Activated T-helper 1 cell treated with anti-CD3 and anti-CD28 coated beads, Interleukin-2, amount 50 U/mL, for 16 hours (primary cell): ENCODE measurements at places on chromosomes 13 and 19.

DNA sequence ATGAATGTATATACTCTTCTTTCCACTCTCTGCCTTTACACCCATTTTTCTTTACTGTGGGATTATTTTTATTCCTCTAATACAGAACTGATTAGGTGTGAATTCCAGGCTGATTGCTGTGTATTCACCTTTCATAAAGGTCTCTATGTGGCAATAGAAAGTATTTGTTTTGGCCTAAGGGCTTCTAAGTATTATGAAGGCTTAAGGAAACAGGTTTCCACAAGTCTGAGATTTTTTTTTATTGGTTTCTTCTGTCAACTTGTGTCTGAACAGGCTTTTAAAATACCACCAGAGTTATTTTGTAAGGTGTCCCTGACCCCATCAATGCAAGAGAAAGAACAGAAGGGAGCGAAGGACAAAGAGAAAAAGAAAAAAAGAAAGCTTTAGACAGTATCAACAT, 1102.0 kb upstream of the SPRY2 start:
- DNase-seq: no peak

GRCh38 chr13:105971312-105971711, 564.1 kb downstream of the EFNB2 start:
- no peak for DNase-seq

DNA sequence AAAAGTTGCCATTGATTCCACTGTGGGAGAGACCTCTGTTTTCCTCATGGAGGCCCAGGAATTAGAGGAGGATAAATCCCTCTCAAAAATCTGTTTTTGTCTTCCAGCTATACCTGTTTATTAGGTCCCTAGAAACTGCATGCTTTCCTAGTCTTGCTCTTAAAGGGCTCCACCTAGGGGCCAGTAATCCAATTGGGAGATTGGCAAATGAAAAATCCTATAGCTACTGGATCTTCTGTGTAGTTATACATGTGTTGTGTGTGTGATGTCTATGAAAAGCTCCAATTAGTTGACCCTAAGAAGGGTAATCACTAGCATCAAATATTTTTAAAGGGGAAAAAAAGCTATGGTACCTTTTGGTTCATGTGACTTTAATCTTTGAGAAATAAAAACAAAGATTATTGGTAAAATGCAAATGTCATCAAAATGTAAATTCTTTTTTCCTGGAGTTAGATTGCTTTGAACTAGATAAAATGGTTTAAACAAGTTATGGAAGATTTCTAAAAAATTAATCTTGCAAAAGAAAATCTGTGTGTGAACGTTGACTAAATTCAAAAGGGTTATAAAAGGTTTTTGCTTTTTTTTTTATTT, 63.4 kb upstream of the C1QTNF9B start:
- no peak for DNase-seq

- no peak for DNase-seq
These were observed 55.2 kb downstream of the SOX21 start for GRCh38 chr13:94657167-94657566.

DNA sequence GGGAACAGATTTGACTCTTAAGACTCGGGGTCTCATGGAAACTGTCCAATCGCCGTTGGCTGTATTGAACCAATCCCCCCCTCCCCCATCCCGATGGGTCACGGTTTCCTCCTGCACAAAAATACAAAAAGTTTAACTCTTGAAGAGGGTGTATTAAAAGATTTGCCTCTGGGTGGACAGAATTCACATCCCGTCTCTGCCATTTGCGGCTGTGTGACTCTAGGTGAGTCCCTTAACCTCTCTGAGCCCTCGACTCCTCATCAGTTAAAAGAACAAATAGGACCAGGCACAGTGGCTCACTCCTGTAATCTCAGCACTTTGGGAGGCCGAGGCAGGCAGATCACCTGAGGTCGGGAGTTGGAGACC, 31.3 kb upstream of the FEM1A start:
- no peak for DNase-seq

DNA sequence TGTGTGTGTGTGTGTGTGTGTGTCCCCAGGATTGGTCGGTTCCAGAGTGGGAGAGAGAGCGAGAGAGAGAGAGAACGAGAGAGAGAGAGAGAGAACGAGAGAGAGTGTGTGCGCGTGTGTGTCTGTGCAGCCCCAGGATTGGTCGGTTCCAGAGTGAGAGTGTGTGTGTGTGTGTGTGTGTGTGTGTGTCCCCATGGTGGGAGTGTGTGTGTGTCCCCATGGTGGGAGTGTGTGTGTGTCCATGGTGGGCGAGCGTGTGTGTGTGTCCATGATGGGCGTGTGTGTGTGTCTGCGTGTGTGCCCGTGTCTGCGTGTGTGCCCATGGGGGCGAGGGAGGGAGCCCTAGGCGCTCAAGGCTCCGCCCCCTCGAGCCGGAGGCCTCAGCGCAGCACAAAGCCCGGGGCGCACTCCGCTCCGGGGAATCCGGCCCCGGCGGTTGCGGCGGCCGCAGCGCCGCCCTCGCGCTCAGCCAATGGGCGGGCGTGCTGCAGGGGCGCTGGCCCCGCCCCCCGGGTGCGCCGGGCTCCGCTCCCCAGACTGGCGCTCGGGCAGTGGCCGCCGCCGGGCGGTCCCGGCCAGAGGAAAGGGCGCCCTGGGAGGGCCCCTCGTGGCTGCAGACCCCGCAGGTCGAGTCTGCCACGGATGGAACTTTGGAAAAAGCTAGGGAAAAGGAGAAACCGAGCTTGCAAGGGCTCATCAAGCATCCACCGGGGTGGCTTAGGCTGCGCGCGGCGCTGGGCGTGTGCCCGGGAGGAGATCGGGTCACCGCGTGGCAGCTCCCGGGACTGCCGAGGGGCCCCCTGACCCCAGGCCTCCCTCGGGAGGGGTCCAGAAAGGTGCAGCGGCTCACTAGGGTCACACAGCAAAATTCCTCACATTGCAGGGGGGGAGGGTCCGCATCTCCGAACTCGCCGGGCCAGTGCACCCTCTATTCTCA, 96.2 kb downstream of the INSR start:
- peak; percentile 86 for DNase-seq

DNA sequence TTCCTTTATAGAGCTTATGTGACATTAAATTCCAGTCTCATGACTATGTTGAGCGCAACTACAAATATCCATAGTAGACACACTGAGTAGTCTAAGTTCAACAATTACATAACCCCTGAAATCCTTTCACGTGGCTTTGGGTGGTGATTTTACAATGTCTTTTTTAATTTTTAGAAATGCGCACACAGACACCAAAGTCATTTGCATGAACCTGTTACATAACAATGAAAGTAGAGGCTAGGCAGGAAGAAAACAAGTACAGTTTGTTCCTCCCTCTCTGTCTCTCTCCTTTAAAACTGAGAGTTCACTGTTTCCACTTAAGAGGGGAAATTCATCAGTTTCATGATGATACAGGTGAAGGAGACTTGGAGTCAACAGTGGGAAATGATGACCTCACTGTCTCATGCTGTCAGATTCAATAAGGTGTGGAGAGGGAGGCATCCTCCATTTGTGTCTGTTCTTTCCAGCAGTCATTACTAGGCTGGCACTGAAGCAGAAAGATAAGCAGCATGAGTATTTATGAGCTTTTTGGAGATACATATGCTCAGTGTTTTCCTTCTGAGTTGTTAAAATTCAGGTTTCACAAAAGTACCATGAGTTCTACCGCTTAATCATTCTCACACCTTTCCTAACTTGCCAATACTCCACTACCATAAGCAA, 201.8 kb downstream of the LHFPL6 start:
- no peak for DNase-seq

DNA sequence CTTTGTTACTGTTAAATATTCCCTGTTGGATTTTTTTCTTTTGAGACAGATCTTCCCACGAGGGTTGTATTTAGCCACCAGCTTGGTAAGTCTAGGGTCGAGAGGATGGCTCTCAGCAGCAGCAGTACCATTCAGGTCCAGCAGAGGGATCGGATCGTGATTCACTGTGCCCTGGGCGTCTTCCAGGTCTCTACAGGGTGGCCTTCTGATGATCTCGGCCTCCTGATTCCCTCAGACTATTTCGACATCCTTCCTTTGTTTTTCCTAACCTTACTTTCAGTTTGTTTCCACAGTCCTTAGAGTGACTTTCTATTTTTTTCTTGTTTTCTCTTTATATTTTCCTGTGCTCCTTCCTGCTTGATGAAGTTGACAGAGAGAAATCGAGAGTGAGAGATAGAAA, 1436.9 kb downstream of the UQCRFS1 start:
- DNase-seq: no peak

GRCh38 chr19:18377026-18377425, 8.9 kb upstream of the GDF15 start:
- no peak for DNase-seq

- DNase-seq: no peak
These were observed 495 bp downstream of the LSR start for GRCh38 chr19:35249146-35249847.

- no peak for DNase-seq
These were observed 5.7 kb upstream of the ZNF461 start for GRCh38 chr19:36672368-36672767.

- DNase-seq: no peak
These were observed 7.9 kb upstream of the DPY19L3 start for GRCh38 chr19:32397671-32398101.

- DNase-seq: no peak
These were observed 42.3 kb upstream of the MEDAG start for GRCh38 chr13:30863796-30864195.

GRCh38 chr19:31715249-31715945, 366.2 kb upstream of the TSHZ3 start:
- no peak for DNase-seq

DNA sequence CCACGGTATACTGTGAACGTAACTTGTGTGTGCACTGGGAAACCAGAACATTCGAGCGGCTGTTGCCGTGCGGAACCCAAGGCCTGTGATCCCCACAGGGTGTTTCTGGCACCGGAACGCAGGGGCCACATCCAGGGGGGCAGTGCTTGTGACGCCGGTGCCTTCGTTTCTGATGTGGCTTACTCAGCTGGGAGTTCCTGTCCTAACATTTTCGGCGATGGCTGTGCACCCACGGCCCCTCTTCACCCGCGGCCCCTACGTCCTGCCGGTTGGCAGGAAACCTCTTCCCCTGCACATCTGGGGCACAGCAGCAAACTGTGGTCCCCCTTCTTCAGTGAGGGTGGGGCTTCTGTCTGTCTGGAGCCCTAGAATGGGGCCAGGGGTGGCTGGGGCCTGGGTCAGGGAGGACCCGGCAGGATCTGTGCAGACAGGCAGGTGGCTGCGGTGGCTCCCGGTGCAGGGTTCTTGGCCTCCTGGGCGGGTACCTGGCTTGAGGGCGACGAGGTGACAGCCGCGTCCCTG, 26.2 kb downstream of the CSNK1G2 start:
- DNase-seq: no peak

GRCh38 chr19:51472607-51473006, 5.7 kb upstream of the CEACAM18 start:
- no peak for DNase-seq

- no peak for DNase-seq
These were observed 10.3 kb upstream of the DACH1 start for GRCh38 chr13:71877256-71877653.

DNA sequence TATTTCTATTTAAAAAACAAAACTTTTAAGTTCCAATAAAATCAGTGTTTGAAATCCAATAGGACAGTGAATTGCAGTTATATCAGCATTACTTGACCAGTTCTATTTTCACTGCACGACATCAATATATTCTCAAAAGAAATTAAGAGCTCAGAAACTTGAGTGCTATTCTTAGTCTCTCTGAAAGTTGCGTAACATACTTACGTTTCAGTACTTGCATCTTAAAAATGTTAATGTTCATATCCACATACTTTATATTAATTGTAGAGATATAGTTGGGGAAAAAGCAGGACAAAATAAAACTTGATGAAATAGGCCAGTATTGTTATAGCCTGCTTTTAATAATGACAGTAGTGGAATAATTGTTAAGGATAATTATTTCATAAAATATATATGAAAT, 720.5 kb upstream of the PCDH9 start:
- no peak for DNase-seq

DNA sequence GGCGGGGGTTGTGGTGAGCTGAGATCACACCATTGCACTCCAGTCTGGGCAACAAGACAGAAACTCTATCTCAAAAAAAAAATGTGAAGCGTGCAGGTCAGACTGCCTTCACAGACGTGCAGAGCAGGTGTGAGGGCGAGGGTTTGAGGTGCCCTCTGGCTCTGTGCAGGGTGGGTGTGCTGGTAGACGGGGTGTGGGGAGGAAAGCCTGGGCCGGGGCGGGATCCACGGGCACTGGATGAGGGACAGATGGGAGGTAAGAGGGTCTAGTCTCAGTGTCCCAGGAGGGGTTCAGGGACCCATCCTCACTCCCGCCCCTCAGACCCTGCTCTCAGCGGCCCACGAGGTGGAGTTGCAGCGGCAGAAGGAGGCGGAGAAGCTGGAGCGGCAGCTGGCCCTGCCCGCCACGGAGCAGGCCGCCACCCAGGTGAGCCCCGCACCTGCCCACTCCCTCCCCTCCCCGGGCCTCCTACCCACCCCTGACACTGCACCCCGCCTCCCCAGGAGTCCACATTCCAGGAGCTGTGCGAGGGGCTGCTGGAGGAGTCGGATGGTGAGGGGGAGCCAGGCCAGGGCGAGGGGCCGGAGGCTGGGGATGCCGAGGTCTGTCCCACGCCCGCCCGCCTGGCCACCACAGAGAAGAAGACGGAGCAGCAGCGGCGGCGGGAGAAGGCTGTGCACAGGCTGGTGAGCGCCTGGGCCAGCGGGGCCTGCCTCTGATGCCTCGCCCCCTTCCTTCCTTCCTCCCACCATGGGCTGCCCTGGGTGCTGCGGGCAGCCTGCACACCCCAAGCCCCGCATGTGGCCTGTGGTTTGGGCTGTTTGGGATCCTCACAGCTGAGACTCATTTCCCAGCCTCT, 9.1 kb downstream of the NOP53 start:
- no peak for DNase-seq
